Brain microvascular endothelial cell (primary cell): ENCODE measurements at places on chromosomes 13 and 19.
A peak's percentile ranks its signal among the peaks of the same experiment; 100 is the strongest.

- peak; percentile 70 for DNase-seq
Observed at GRCh38 chr19:53254411-53255341, at the start of gene ZNF677. Gene ZNF677, minus strand, starts transcription at chr19:53254873. Its CDS starts 3,323 bp downstream, at chr19:53251550.

GRCh38 chr13:106182404-106182803, 353.1 kb downstream of the EFNB2 start:
- DNase-seq, result peak; percentile 83

- no peak for DNase-seq
Observed at GRCh38 chr19:35143818-35144217, 763 bp downstream of the FXYD7 start.

DNA sequence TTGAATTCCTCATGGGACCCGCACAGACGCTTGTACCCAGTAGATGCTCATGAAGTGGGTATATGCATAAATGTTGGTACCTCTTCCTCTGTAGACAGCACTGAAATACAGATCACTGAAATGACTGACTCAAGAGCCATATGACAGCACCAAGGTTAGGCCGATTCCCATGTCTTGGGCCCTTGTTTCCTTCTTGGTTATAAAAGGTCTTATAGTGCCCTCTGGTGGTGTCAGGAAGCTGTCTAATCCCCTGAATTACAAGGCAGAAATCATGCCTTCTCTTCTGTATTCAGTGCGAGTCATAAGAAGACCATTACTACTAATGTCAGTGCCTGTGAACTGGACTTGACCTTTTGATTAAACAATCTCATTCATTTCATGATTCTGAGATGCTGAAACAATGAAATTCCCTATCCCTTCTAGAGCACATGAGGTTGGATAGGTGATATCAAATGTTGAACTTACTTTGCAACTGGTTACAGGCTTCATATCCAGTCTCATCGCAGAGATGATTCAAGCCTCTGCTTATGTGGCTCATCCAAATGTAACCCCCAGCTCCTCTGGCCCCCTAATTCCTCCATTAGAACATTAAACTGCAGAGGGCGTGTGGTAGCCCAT, 59.7 kb downstream of the SPATA13 start:
- peak; percentile 82 for DNase-seq

GRCh38 chr13:113412440-113412839, 40.8 kb downstream of the ADPRHL1 start:
- no peak for DNase-seq

- no peak for DNase-seq
Observed at GRCh38 chr13:48159401-48159800, 64.5 kb upstream of the MED4 start.

DNA sequence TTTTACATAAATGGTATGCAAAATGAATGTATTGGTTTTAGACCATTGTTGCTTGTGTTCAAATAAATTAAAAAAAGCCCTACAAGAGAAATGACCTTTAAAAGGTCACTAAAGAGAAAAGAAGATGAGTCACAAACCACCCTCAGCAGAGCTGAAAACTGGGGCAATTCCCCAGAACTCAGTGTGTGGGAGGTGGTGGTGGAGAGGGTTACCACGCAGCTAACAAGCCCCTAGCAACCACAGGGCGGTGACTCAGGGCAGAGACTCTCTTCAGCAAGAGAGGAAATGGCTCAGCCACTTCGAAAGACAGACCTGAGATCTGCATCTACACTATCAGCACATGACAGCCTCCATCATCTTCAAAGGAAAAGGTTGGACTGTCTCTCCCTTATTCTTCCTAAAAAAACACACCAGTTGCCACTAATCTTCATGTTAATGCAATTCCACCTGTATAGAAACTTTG, 29.4 kb upstream of the NDFIP2 start:
- peak; percentile 96 for DNase-seq

DNA sequence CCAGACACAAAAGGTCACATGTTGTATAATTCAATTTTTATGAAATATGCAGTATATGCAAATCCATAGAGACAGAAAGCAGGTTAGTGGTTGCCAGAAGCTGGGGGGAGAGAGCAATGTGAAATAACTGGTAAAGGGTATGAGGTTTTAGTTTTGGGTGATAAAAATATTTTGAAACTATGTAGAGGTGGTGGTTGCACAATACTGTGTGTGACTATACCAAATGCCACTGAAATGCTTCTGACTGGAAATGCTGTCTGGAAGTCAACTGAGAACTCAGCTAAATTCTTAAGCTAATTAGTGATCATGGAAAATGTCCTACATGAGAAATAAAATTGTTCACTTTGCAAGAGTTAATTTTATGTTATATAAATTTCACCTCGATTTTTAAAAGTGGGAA, 65.3 kb upstream of the RXFP2 start:
- no peak for DNase-seq

- DNase-seq, result peak; percentile 6
Observed at GRCh38 chr13:94860981-94861407, 148.6 kb upstream of the SOX21 start.

GRCh38 chr13:87792878-87793277, 121.7 kb downstream of the SLITRK5 start:
- DNase-seq, result no peak

DNA sequence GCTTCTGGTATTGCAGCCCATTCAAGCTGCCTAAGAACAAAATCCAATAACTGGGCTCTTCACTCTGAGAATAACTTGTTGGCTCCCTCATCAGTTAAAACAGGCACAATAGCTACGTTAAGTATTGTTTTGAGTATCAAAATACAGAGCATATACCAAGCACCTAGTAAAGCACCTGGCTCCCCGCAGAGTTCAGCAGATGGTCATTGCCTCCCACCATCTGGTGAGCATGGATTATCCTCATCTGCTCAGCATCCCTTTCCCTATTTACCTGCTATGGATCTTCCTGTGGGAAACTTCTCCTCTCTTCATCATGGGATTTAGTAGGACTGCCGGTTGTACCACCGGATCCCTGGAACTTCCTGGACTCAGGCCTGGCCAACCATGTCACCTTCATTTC, 199.2 kb upstream of the MAB21L1 start:
- DNase-seq, result no peak

GRCh38 chr19:56988299-56988698, 131.5 kb upstream of the USP29 start:
- DNase-seq, result no peak

DNA sequence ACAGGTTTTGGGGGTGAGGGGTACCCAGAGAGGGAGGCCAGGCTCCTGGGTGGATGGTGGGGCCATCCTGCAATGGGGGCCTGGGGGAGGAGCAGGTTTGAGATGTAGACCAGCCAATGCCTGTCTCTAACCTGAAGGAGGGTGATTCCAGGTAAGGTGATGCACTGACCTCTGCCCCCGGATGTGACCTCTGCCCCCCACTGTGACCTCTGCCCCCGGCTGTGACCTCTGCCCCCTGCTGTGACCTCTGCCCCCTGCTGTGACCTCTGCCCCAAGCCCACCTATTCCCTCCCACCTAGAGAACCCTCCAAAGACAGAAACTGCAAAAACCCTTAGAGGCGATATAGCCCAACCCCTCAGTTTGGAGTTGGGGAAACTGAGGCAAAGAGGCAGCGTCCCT, 10.3 kb upstream of the SPACA4 start:
- DNase-seq, result no peak

DNA sequence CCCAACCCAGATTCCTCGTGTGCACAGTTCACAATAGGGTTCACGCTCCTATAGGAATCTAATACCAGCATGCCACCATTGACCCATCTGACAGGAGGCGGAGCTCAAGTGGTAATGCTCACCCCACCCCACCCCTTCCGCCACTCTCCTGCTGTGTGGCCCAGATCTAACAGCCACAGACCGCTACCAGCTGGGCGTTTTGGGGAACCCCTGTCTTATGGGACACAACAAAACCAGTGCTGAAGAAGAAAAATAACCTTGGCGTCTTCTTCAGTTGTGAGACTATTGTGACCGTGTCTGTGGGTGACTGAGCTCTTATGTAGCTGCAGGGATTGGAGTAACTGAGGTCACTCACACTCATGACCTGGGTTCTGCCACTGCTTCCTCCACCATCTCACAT, 5.2 kb upstream of the OR10H1 start:
- no peak for DNase-seq

GRCh38 chr13:59543418-59543817, 620.3 kb downstream of the DIAPH3 start:
- no peak for DNase-seq

- no peak for DNase-seq
Observed at GRCh38 chr19:46604781-46605355, 3.7 kb downstream of the CALM3 start.
